Anterior cingulate cortex (tissue), 58 donors: ENCODE measurements at places on chromosomes 5 and 9.

GRCh38 chr5:116084287-116084691 lies 536 bp upstream of the COMMD10 start:
- DNase-seq = no peak

DNA sequence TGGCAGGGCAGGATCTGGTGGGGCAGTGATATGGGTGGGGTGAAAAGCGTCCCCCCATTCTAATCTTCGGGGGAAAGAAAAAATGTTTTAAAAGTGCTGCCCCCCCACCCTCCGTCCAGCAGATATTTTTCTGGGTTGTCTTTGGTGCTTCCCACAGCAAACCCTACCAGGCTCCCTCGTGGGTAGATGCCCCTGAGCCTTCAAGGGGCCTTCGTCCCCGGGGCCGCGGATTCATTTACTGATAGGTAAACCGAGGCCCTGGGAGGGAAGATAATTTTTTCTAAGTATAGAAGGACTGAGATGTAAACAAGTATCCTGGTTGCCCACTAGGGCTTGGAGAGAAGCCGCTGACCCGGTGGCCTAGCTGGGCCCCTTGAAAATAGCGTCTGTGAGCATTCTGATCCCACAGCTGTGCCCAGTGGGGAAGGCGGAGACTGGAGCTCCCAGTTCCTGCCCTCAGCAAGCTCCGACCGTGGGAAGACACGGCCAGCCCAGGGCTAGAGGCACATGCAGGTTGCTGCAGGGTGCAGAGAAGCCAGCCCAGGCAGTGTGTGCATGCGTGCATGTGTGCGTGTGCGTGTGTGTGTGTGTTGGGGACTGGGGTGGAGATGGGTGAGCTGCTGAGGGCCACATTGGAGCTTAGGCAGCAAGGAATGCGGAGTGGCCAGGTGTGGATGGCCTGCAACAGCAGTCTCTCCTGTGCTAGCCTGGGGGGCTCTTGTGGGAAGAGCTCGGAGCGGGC lies 6.0 kb upstream of the RXRA start:
- no peak for DNase-seq

GRCh38 chr9:30944741-30945280 lies 1439.6 kb upstream of the ACO1 start:
- DNase-seq = no peak

- DNase-seq = no peak
Observed at GRCh38 chr9:5140151-5140550, 45.3 kb downstream of the INSL6 start.

DNA sequence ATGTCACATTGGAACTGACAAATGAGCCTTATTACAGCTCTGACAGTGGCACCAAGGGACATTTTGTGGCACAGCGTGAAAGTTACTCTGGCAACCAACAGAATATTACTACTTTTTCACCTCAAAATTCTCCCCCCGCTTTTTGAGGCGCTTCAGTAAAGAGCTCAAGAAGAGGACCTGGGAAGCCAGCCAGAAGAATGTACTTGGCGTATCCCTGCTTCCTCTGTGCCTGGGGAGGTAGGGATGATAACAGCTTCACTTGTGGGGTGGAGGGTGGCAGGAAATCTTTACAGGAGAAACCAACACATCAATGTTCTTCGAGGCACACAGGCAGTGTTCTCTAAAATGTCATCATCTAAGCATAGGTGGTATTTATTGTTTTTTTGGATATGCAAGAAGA lies 624.1 kb downstream of the NR2F1-AS1 start:
- no peak for DNase-seq

- no peak for DNase-seq
Observed at GRCh38 chr5:1054018-1054798, 45.6 kb downstream of the NKD2 start.

DNA sequence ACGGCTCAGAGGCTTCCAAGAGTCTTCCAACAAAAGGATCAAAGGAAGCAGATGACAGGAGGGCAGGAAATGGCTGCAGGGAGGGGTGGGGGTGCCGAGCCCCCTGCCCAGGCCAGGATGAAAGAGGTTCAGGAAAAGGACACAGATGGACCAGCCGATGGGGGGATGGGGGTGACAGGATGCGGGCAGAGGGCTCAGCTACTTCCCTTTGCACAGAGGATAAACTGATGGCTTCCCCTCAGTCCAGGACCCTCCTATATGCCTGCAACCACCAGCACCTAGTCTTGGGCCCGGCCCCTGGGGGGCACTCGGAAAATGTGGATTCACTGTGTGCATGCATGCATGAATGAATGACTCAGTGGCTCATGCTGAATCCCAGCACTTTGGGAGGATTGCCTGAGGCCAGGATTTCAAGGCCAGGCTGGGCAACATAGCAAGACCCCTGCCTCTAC lies 148.2 kb downstream of the C9orf50 start:
- no peak for DNase-seq

DNA sequence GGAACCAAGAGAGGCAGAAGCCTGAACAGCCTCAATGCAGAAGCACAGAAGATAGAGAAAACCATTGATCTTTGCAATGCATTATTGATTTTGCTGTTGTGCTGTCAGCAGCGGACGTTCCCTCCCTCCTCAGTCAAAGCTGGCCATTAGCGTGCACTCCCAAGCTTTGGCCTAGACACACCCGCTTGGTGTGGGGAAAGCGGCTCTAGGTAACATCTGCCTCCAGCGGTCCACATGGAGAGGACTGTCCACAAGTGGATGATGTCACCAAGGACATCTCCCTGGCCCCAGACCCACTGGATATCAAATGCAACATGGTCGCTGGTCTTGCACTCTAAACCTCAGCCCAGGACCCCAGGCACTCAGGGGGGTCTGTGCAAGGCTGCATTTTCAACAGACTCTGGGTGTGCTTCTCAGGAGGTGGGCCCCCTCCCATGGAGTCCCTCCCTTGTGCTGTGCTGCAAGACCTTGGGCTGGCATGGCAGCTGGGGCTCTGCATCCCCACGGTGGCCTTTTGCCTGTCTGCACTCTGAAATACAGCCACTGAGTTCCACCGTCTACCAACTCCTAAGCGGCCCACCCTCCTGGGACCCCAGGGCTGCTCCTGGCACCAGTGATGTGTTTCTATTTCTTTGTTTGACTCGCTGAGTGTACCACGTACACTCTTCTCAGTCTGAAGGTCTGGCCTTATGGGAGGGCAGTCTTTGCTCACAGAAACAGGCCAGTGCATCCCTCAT lies 1.9 kb downstream of the SEMA4D start:
- DNase-seq = no peak

DNA sequence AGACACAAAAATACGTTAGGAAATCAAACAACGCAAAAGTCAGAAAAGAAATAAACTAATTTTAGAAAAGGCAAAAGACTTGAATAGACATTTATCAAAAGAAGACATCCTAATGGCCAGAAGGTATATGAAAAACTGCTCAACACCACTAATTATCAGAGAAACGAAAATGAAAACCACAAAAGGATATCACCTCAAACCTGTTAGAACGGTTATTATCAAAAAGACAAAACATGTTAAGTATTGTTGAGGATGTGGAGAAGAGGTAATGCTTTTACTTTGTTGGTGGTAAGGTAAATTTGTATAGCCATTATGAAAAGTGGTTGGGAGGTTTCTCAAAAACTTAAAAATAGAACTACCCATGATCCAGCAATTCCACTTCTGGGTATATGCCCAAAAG lies 230.0 kb upstream of the RGMB start:
- no peak for DNase-seq
